Fibroblast of lung (primary cell): ENCODE measurements at places on chromosomes 3 and 15.

GRCh38 chr15:91660174-91660649, 193.3 kb upstream of the SLCO3A1 start:
- DNase-seq = no peak

DNA sequence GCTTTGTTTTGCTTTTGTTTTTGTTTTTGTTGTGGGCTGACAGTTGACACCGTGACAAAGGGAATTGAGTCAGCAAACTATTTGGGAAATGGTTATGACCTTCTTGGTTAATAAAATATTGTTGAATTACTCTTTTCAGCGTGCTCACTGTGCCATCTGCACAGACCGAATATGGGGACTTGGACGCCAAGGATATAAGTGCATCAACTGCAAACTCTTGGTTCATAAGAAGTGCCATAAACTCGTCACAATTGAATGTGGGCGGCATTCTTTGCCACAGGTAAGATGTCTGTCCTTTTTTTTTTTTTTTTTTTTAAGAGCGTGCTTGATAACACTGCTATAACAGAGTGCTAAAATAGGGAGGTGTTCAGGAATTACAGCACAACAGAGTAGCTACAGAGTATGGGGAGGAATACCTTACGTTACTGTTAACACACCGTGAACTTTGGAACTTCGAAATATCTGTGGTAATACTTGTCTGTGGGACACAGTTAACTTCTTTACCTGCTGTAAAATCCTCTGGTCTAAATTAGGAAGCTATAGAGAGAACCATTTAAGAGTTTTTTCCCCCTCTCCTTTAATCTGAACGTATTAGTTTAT, 48.2 kb downstream of the PRKCI start:
- DNase-seq = no peak

GRCh38 chr3:197554196-197554561, 1.6 kb downstream of the BDH1 start:
- no peak for DNase-seq

GRCh38 chr3:13857702-13858380, 22.0 kb downstream of the WNT7A start:
- no peak for DNase-seq

- peak; percentile 81 for DNase-seq
Observed at GRCh38 chr15:22980189-22981050, at the start of gene CYFIP1. Gene CYFIP1 (minus strand): TSS chr15:22980368. CDS start chr15:22947285, 33,083 bp downstream.

DNA sequence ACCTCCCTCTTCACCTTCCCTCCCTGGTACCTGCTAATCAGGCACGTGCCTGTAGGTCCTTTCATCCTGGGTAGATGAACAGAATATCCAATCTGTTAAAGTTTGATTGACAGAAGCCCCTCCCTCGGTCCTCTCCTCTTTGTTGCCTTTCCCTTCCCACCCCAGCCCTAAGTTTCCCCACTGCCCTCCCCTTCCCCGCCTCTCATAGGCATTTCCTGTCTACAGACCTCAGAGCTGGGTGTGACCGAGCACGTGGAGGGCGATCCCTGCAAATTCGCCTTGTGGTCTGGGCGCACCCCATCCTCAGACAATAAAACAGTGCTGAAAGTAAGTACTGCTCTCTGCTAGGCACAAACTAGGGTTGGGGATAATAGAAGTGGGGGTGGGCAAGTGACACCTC, 239.2 kb upstream of the UMPS start:
- no peak for DNase-seq

- DNase-seq = no peak
Observed at GRCh38 chr3:12442654-12443501, 41.4 kb upstream of the TSEN2 start.

DNA sequence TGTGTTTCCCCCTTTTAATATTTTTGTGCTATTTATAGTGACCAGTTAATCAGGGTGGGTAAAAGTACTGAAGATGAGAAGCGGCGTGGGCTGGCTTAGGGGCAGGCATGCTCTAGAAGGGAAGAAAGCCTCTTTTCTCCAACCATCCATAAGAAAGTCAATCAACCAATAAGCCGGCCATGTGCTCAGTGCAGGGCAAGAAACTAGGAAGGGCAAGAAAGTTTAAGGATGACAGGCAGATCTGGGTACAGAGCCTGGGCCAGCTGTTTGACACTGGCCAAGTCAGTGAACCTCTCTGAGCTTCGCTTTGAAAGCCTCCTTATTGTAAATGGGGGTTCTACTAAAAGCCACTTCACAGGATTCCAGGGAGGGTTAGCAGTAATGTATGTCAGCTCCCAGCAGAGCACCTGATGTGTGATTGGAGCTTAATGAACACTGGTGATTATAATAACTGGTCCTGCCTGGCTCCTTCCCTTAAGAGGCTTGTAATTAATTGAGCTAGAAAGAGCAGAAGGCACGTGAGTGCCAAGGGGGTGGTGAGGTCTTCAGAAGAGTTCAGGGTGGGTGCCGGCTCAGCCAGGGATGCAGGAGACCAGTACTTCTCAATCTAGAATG, 5.7 kb upstream of the CHRNA3 start:
- DNase-seq = no peak

DNA sequence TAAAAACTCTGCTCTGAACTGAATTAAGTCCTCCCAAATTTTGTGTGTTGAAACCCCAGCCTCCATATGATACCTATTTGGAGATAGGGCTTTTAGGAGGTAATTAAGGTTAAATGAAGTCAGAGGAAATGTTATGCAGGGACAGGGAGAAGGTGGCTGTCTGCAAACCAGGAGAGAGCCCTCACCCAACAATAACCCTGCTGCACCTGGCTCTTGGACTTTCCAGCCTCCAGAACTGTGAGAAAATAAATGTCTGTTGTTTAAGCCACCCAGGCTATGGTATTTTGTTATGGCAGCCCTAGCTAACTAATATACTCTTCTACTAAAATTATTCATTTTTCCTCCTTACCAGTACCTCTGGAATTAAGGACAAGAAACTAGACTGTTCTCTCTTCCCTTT, 79.5 kb downstream of the MEIS2 start:
- DNase-seq = no peak

GRCh38 chr15:101129851-101130380, 121.9 kb downstream of the CHSY1 start:
- DNase-seq = no peak

DNA sequence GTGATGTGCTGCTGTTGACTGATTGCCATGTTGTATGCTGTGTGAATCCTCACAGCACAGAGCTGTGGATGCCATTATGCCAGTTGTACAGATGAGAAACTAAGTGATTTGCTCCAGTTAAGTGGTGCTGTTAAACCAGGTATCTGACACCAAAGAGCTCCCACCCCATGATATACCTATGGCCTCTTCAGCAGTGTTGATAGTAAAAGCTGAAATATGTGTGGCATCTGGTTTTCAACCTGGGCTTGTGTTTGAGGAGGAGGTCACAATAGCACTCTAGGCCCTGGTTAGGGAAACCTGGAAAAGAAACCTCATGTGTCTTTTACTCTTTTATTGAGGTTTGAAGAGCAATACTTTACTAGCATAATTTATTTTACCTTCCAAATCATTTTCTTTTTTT, 21.4 kb downstream of the RAD54L2 start:
- DNase-seq = no peak

DNA sequence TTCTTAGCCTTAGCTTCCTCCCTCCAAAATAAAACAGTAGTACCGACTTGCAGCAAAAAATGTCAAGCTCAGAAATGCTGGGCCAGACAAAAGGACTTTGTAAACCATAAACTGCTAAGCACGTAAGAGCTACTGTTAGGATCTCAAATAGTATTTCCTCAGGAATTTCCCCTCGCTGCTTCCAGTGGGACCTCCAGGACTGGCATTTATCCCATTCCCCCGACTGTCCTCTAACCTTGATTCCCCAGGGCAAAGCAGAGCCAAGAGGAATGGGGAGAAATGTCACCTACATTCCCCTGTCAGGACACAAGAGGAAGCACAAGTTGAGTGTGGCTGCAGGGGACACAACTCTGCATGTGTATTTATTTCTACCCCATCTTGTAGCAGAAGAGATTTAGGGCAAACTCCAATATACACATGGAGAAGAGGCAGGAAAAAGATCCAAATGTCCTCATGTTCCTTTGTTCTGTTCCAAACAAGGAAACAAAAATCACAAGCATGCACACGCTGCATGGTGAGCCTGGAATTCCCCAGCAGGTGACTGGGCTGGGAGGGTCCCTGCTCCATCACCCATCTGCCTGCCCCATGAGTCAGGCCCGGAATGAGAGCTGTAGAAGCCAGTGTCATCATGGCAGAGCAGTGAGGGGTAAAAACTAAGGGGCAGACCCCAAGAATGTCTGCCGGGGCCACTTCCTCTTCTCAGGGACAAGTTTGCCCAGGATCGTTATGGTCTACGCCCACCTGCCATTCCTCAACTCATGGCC, 4.2 kb downstream of the STOML1 start:
- DNase-seq = peak; percentile 66

GRCh38 chr3:175851541-175851940, 992.4 kb downstream of the NAALADL2 start:
- no peak for DNase-seq

DNA sequence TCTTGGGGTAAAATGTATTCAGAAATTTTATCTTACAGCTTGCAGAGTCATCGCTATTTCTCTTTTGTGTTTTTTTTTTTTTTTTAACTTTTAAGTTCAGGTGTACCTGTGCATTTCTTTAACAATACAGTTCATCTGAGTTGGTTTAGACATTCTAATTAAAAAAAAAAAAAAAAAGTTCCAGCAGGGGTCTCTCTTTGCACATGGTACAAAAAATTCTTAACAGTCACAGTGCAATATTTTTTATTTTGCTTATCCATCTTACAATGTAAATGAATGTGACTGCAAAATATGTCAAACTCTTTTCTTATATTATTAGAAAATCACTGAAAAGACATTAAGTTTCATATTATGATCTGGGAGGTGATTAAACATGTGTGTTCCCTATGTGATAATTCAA, 47.5 kb upstream of the SLC9A9 start:
- DNase-seq = no peak

GRCh38 chr3:126252373-126252772, 72.0 kb upstream of the ALDH1L1 start:
- DNase-seq = no peak

GRCh38 chr3:171328419-171329082, 131.7 kb downstream of the TNIK start:
- DNase-seq = peak; percentile 42
